ENCODE measurements at places on chromosomes 4 and X.
A peak's percentile ranks its signal among the peaks of the same experiment; 100 is the strongest.

DNA sequence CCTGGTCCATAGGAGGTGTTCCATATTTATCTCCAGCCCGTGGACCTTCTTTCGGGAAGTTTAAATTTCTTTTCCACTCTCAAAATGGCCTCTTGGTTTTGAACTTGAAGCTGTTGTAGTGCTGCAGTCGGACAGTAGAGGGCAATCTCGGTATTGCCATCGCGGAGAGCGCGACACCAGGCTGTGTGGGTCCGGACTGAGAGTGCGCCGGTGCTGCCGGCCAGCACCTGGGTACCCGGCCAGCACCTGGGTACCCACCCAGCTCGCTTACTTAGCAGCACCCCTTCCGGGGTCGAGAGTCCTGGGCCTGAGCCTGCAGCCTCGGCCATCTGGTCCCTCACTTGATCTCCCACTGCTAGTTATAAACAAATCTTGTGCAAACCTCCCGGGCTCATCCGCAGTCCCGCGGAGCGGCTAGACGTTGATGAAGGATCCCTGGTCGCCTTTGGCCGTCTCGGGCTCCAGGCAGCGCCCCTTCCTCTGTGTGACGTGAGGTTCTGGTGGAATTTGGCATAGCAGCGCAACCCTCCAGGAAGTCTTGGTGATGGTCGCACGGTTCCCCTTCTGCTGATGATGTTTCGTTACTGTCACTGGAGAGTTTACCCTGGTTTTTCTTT, 18.0 kb downstream of the FAM9A start:
- DNase-seq: peak; percentile 3

DNA sequence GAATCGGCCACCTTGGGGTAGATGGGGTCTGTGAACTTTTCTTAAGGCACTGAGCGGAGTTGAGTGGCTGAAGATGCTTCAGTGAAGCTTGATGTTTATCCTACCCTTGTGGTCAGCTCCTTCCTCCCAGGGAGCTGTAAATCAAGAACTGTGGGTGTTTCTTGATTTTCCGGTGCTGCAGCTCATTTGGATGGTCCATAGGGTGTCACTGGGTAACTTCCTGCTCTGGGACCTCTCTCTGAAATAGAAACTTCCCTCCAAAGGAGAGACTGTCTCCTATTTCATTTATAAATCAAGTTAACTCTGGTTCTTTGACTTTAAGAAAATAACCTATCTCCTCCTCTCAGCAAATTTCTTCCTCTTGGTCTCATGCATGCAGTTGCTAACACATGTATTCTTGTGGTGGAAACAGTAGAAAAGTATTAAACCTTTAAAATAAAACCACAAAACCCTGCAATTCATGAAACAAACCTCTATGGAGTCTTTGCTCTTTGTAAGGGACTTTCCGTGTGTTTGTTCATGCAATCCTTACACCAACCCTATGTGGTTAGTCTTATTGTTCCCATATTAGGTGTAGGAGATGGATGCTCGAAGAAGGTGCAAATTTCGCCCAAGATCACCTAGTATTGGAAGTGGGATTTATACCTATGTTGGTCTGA, 110.3 kb downstream of the SHROOM3 start:
- no peak for DNase-seq

GRCh38 chr4:22787753-22788375, 95.1 kb downstream of the GBA3 start:
- no peak for DNase-seq

DNA sequence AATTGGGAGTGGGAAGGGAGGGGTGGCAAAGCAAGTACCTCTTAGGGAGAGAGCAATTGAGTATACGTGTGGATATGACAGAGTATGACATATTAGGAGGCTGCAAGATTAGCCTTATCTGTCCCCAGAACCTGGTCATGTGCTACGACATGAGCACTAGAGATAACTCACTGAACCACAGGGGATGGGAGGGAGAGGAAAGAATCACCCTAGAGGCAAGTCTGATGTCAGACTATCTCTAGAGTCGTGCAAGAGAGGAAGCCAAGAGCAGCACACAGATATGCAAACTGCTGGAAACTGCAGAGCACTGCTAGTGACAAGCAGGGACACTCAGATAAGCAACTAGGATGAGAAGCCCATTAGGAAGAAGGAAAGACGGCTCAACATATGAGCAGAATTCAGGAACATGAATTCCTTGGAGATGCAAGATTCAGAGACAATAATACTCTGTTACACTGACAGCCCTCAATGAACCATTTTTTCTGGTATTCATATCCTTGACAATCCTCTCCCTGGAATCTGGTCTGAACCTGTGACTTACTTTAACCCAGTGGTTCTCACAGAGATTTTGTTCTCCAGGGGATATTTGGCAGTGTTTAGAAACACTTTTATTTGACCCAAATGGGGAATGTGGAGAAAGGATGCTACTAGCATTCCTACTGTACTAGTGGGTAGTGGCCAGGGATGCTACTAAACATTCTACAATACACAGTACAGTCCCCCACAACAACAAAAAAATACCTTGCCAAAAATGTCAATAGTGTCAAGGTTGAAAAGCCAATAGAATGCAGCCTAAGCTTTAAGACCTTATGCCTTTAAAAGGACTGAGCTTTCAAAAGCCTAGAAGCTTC, 84.0 kb upstream of the BMP2K start:
- DNase-seq: peak; percentile 4

DNA sequence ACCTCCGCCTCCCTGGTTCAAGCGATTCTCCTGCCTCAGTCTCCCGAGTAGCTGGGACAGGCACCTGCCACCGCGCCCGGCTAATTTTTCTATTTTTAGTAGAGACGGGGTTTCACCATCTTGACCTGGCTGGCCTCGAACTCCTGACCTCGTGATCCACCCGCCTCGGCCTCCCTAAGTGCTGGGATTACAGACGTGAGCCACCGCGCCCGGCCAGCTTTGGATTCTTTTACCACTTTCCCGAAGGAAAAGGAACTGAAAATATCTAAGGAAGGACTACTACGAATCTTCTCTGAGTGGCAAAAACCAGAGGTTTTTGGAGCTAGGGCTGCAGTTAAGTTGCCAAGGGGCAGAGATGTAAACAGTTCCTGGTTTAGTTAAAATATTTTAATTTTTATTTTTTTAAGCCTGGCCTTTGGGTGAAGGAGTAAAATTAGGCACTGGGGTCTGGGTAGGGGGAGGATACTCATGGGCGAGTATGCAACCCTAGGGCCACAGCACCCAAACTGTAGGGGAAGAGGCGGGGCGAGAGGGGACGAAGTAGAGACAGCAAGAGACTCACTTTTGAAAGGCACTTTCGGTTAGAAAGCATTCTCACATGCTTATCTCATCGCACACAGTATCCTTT, 525 bp upstream of the CISD2 start:
- no peak for DNase-seq

DNA sequence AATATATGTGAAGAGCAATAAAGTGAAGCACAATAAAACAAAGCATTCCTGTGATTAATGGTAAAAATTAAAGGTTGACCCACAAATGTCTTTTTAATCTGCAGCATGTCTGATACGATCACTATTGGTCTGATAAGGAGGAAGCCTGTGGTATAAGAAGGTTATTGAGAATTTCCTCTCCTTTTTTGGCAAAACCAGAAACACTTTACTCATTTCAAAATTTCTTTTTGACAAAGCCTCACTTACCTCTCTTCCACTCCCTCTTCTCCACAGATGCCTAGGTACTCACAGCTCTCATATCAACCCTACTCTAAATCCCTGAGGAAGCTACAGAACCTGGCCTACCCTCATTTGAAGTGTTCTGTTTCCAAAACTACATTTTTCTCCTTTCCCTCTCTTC, 56.1 kb downstream of the TSPAN5 start:
- DNase-seq: no peak

DNA sequence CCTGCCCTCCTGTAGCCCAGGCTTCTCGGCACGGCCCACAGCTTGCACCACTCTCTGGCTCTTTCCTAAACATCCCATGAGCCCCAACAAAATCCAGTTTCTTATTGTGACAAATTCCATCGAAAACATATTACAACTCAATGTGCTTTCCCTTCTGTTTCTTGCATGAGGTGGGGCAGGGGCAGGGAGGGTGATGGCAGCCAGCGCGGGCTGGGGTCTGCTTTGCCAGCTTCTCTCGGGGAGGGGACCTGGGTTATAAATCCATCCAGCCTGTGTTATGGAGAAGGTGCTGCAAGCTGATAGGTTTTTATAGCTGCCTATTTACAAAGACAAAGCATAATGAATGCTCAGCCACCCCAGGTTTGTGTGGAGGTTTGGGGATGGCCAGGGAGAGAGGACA, 21.1 kb downstream of the PPP2R2C start:
- no peak for DNase-seq
